Ascending aorta (tissue), 2 donors: ENCODE measurements at places on chromosomes 6 and 20. TPM values are rescaled to one million over a fixed set of nuclear protein-coding genes. Genes with fewer than 3 reads are reported as not detected.

The GJA10 gene
- total RNA-seq = not detected

The RTN4IP1 gene
- total RNA-seq = 0.43 TPM

The HTR1E gene
- total RNA-seq = not detected

The VSX1 gene
- not detected for total RNA-seq

The ADTRP gene
- not detected for total RNA-seq

The C20orf202 gene
- total RNA-seq = not detected

The MRPL18 gene
- 119 TPM for total RNA-seq

The ZSCAN9 gene
- total RNA-seq = 3.7 TPM

The MCCD1 gene
- total RNA-seq = not detected

The HCK gene
- total RNA-seq = 16.8 TPM

The PSORS1C1 gene
- not detected for total RNA-seq

The TJAP1 gene
- 71.6 TPM for total RNA-seq

The SYTL3 gene
- 4.7 TPM for total RNA-seq

The PCIF1 gene
- total RNA-seq = 45.7 TPM

The WFDC5 gene
- not detected for total RNA-seq

The BACH2 gene
- 7.7 TPM for total RNA-seq

The DNMT3B gene
- total RNA-seq = 0.75 TPM

The EFCAB8 gene
- not detected for total RNA-seq

The NCR2 gene
- total RNA-seq = not detected

The CALHM4 gene
- not detected for total RNA-seq

The CAGE1 gene
- total RNA-seq = not detected

The ANGPT4 gene
- 5.7 TPM for total RNA-seq

The RBM24 gene
- 5.4 TPM for total RNA-seq

The KIAA1755 gene
- total RNA-seq = 15.2 TPM

The DYNLT1 gene
- total RNA-seq = 5.7 TPM

The PPP1R3G gene
- 1.1 TPM for total RNA-seq

The ELOVL2 gene
- 0.11 TPM for total RNA-seq
